ENCODE measurements at places on chromosomes 6 and 20. TPM values are rescaled to one million over a fixed set of nuclear protein-coding genes. Genes with fewer than 3 reads are reported as not detected.

Gene HACE1
- 17.4 TPM for total RNA-seq

Gene TSBP1
- total RNA-seq, result not detected

Gene DSTN
- 480 TPM for total RNA-seq

Gene F13A1
- not detected for total RNA-seq

Gene CALHM5
- total RNA-seq, result 7.2 TPM

Gene PKIB
- total RNA-seq, result not detected

Gene LHFPL5
- not detected for total RNA-seq

Gene C6orf141
- total RNA-seq, result not detected

Gene MTG2
- 31.4 TPM for total RNA-seq

DNA sequence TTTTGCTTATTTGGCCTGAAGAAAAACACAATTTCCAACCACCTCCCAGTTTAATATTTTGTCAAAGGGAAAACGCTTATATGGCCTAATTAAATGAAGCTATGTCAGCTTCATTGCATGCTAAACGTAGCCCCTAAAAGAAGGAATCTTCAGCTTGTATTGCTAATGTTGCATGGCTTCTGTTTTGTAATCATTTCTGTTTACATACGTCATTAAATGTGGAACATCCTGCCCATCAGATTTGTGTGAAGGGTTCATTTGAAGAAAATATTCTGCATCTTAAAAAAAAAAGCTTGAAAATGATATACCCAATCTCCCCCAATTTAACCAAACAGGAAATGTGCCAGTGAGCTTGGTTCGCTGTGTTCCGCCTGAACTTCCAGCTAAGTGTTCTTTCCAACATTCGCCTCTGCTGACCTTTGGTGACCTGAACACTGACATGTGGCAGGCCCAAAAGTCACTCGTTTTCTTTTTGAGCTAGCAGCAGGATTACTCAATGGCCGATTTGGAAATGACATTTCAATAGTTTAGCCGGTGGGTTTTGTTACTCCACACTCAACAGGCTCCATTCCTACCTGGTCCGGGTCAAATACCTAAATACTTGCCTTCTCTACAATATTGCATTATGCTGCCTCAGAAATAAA, 12.7 kb upstream of the SIRT5 start:
- no peak overlapping the region for H3K4me3 ChIP-seq
- no peaks in the 10 kb centered on the region for H3K27me3 ChIP-seq
- no peak overlapping the region for H3K27ac ChIP-seq
- H3K36me3 ChIP-seq, result no peaks in the 10 kb centered on the region

GRCh38 chr20:24751551-24751950, 197.5 kb upstream of the CST7 start:
- no peak overlapping the region for H3K4me3 ChIP-seq
- H3K27ac ChIP-seq, result no peak overlapping the region
- DNase-seq, result no peak
- H3K27me3 ChIP-seq, result no peaks in the 10 kb centered on the region

DNA sequence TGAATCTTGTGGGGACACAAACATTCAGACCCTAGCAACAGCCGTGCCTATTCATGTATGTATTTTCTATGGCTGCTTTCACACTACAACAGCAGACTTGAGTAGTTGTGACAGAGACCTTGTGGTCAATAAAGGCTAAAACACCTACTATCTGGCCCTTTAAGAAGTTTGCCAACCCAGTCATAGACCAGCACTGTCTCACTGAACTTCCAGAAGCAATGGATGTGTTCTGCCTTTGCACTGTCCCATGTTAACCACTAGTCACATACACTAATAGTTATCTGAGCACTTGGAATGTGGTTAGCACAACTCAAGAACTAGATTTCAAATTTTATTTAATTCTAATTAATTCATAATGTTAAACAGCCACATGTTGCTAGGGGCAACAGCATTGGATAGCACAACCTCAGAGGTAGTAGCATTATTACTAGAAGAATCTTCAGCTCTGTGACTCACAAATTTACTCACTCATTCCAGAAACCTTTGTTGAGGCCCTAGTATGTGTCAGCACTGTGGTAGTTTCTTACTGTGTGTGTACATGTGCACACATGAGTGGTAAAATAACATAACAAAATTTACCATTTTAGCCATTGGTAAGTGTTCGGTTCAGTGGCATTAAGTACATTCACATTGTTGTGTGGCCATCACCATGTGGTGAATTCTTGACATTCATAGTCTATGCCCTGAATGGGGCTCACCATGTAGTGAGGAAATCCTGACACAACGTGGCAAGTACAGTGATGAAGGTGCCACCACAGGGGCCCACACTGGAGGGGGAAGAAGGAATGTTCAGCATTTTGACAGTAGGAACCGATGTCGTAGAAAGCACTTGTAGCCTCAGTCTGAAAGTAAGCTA, 107.3 kb downstream of the CEP57L1 start:
- no peak for DNase-seq
- no peaks in the 10 kb centered on the region for H3K27me3 ChIP-seq
- H3K4me3 ChIP-seq, result no peak overlapping the region
- H3K27ac ChIP-seq, result no peak overlapping the region
- H3K36me3 ChIP-seq, result no peaks in the 10 kb centered on the region
- no peaks in the 10 kb centered on the region for H3K4me1 ChIP-seq

DNA sequence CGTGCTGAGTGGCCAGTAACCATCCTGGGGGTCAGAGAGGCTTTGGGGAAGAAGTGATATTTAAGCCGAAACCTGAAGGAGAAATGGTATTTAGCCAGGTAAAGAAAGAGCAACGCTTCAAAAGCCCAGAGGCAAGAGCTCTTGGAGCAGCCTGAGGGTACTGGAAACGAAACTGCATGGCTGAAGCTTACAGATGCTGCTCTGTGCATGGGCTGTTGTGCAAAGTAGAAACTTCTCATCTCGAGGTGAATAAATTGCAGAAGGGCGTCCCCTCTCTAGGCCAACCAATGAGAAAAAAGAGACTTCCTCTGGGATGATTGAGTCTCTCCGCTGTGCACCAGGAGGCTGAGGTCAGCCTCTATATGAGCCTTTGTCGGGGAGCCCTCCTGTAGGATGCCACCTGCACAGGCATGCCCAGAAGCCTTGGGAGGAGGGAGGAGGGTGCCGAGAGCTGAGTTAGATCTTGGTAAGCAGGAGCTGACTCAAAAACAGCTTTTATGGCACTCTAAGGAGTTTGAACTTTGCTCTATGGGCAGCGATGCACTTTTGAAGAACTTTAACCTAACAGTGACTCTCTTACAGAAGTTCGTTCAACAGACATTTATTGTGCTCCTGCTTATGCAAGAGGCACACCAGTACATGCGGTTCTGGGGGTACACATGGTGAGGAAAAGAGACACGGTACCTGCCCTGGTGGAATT, 61.6 kb upstream of the EDN1 start:
- no peaks in the 10 kb centered on the region for H3K27me3 ChIP-seq
- no peaks in the 10 kb centered on the region for H3K36me3 ChIP-seq
- H3K4me1 ChIP-seq, result peaks cover 2% of the 10 kb centered on the region
- no peak overlapping the region for H3K27ac ChIP-seq
- DNase-seq, result no peak

DNA sequence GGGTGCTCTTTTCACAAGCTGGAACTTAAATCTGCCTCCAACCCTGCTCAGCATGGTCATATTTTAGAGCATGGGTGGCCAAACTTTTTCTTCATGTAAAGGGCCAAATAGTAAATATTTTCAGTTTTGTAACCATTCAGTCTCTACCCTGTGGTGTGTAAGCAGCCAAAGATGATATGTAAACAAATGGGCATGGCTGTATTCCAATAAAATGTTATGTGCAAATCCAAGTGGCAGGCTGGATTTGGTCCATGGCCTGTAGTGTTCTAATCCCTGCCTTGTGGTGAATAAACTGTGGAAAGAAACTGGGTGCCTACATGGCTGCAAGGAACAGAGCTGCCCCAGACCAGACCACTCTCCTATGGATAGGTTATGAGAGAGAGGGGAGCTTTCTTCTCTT, 32.7 kb downstream of the OGFRL1 start:
- DNase-seq, result no peak
- H3K27ac ChIP-seq, result no peak overlapping the region
- H3K27me3 ChIP-seq, result no peaks in the 10 kb centered on the region
- H3K4me3 ChIP-seq, result no peak overlapping the region

DNA sequence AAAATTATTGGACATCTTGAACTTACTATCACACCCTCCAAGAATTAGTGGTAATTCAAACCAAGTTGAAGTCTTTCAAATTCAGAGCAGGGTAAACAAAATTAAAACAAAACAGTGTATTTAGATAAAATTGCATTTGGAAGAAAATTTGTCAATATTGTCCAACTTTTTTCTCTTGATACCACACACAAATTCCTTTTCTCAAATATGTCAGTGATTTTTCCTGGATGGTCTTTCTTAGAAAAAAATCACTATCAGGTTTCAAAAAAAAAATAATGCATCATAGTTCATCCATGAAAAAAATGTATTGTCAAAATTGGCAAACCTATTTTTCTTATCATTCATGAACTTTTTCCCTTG, 667.1 kb downstream of the TENT5A start:
- H3K4me3 ChIP-seq, result no peak overlapping the region
- no peak overlapping the region for H3K27ac ChIP-seq
- no peaks in the 10 kb centered on the region for H3K4me1 ChIP-seq
- no peaks in the 10 kb centered on the region for H3K27me3 ChIP-seq

- H3K27ac ChIP-seq, result no peak overlapping the region
- H3K36me3 ChIP-seq, result no peaks in the 10 kb centered on the region
- DNase-seq, result no peak
- H3K27me3 ChIP-seq, result no peaks in the 10 kb centered on the region
- no peaks in the 10 kb centered on the region for H3K4me1 ChIP-seq
Observed at GRCh38 chr6:135581211-135581610, 83.7 kb upstream of the AHI1 start.

- no peak overlapping the region for H3K27ac ChIP-seq
- H3K4me1 ChIP-seq, result no peaks in the 10 kb centered on the region
- no peak for DNase-seq
- no peak overlapping the region for H3K4me3 ChIP-seq
Observed at GRCh38 chr6:136471372-136471771, 78.8 kb downstream of the MAP7 start.

- H3K4me1 ChIP-seq, result no peaks in the 10 kb centered on the region
- H3K27me3 ChIP-seq, result no peaks in the 10 kb centered on the region
- no peaks in the 10 kb centered on the region for H3K36me3 ChIP-seq
- no peak for DNase-seq
- no peak overlapping the region for H3K27ac ChIP-seq
- H3K4me3 ChIP-seq, result no peak overlapping the region
Observed at GRCh38 chr6:38175786-38176185, 356.3 kb downstream of the ZFAND3 start.

DNA sequence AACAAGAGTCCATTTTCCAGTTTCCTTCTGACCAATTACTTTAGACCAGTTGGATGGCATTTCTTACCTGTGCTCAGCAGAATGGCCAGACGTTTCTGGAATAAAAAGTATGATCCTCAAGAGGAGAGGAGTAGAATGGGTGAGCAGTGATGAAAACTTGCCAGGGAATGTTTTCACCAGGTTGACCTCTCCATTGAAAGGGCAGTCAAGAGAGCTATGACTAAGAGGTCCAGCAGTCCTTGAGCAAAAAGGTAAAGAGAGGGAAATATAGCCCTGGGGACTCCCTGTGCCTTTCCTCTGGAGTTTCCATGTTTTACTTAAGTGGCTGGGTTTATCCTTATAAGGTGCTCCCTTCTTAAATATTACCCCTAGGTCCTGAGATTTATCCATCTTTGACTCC, 210.9 kb downstream of the TBX18 start:
- H3K4me3 ChIP-seq, result no peak overlapping the region
- no peaks in the 10 kb centered on the region for H3K36me3 ChIP-seq

DNA sequence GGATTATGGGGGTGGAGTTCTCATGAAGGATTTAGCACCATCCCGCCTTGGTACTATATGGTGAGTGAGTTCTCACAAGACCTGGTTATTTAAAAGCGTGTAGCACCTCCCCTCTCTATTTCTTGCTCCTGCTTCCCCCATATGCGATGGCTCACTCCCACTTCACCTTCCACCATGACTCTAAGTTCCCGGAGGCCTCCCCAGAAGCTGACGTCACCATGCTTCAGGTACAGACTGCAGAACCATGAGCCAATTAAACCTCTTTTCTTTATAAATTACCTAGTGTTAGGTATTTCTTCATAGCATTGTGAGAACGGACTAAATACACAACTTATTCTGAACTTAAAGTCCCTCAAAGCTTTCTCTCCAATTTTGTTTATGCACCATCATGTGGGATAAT, 163.4 kb upstream of the BMP5 start:
- H3K27ac ChIP-seq, result no peak overlapping the region
- no peaks in the 10 kb centered on the region for H3K36me3 ChIP-seq
- DNase-seq, result no peak
- no peak overlapping the region for H3K4me3 ChIP-seq

GRCh38 chr20:4585104-4585753, 136.5 kb upstream of the PRND start:
- H3K27me3 ChIP-seq, result no peaks in the 10 kb centered on the region
- no peaks in the 10 kb centered on the region for H3K4me1 ChIP-seq
- H3K36me3 ChIP-seq, result no peaks in the 10 kb centered on the region
- DNase-seq, result no peak
- no peak overlapping the region for H3K27ac ChIP-seq
- no peak overlapping the region for H3K4me3 ChIP-seq

DNA sequence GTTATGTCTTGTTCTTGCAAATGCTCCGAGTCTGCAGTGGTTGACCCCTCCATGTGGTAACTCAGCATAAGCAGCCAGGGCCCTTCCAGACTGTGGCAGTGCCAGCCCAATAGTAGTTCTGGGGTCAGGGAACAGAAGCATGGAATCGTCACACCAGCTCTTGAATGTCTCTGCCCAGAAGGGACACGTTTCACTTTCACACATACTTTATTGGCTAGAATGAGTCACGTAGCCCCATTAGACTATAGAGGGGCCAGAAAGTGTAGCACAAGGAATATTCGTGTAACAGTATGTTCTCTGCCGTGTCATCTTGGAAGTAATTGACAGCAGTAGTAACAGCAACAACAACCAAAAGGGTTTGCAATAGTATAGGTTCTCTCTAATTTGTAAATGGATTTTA, 254.7 kb downstream of the FARS2 start:
- H3K27ac ChIP-seq, result no peak overlapping the region
- H3K4me3 ChIP-seq, result no peak overlapping the region
- peaks cover 10% of the 10 kb centered on the region for H3K4me1 ChIP-seq
- DNase-seq, result no peak

GRCh38 chr6:45728674-45729073, 287.0 kb downstream of the CLIC5 start:
- peaks cover 13% of the 10 kb centered on the region for H3K4me1 ChIP-seq
- H3K36me3 ChIP-seq, result no peaks in the 10 kb centered on the region
- no peaks in the 10 kb centered on the region for H3K27me3 ChIP-seq
- no peak overlapping the region for H3K27ac ChIP-seq

Measured in SJSA1 (cell line).